ENCODE measurements at places on chromosomes 13 and 19.

- no peak for DNase-seq
Observed at GRCh38 chr13:112074139-112074865, 7.4 kb downstream of the SOX1 start.

- DNase-seq = no peak
Observed at GRCh38 chr13:25971047-25971446, 80.8 kb downstream of the SHISA2 start.

DNA sequence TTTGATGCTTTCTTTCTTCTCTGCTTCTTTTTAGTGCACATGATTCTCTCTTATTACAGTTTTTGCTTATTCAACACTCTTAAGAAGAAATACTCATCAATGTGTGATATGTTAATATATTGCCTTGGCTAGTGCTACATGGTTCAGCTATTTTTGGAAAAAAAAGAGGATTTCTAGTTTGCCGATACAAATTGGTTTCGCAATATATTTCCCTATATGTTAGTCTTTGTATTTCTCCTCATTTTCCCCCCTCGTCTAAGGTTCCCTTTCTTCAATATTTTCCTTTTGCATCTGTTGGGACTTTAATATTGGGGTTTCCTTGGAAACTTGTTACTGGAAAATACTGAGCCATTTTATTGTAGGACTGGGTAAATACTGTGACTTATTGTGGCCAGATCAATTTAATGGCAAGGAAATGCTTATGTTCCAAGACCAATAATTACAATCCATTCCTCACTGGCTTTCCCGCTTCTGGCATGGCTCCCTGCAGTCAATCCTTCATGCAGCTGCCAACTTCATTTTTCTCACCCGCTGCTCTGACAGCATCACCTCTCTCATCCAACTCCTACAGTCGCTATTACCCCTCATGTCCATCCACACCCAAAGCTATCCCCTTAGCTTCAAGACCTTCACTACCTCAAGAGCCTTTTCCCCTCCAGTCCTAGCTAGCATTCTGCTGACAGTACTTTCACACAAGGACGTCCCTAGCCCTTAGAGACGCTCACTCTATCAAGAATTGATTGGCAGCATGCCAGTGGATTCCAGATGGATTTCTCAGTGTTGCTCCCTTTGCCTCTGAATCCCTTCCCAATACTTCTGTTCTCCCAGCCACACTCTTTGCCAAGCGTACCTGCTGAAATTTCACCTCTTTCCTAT lies 280.1 kb upstream of the TMTC4 start:
- no peak for DNase-seq

- no peak for DNase-seq
Observed at GRCh38 chr13:103031332-103031873, 34.8 kb downstream of the SLC10A2 start.

- DNase-seq = no peak
Observed at GRCh38 chr19:49297403-49297802, 27.6 kb downstream of the SLC6A16 start.

DNA sequence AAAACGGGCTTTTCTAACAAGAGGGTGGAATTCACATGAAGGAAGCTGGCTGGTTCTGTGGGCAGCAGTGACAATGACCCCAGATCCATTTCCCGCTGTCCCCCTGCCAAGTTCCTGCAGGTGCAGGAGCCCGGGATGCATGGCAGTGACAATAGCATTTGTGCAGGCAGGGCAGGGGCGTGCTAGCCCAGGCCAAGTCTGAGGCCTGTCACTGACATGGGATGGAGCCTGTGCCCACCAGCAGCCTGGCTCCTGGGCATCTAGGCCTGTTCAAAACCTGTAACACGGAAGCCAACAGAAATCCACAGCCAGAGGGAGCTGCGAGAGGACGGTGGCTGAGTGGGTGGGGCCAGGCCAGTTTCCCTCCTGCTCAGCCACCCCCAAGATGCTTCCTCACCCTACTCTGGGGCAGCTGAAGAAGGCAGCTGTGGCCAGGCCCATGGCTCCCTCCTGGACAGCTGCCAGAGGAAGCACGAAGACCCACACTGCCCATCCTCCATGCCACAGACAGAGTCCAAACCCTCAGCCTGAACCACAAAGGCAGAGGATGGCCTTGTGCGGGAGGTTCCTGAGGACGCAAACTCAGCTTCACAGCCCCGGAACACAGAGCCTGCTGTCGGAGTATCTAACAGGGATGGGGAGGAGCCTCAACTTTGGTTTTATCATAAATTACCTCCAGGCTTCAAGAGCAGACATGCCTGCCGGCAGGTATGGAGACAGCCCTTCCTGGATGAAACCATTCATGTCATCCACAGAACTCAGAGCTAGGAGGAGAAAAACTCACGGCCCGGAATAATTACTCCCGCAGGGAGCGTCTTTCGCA lies 74.0 kb downstream of the CEBPG start:
- no peak for DNase-seq
